Stimulated activated CD4-positive, alpha-beta T cell treated with anti-CD3 and anti-CD28 coated beads, Interleukin-1b, Interleukin-23, amount 100 ng/mL, for 1 hour (primary cell): ENCODE measurements at places on chromosomes 12 and 14.

DNA sequence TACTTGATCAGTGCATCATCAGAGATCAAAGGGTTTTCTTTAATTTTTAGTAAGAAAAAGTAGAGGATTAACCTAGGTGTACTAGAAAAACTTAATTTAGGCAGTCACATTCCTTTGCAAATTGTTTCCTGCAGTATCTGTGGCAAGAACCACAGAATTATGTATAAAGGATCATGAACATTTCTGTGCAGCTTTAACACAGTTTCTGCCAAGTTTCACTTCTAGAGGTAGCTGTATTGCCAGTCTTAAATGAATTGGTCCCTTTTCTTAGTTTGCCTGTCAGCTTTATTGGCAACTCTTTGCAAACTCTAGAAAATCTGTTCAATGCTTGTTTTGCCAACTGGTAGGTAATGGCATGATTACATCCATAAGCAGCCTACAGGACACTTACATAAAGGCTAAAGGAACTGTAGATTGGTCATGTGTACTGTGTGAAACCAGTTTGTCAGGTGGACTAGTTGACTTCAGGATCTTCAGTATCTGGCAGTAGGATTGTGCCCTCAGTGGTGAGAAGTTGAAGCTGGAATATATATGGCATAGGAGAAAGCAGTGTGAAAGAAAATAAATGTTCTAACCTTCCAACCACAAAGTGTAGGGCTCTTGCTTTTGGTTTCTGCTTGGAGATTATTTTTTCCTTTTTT, 75.9 kb downstream of the TTLL5 start:
- no peak for DNase-seq

DNA sequence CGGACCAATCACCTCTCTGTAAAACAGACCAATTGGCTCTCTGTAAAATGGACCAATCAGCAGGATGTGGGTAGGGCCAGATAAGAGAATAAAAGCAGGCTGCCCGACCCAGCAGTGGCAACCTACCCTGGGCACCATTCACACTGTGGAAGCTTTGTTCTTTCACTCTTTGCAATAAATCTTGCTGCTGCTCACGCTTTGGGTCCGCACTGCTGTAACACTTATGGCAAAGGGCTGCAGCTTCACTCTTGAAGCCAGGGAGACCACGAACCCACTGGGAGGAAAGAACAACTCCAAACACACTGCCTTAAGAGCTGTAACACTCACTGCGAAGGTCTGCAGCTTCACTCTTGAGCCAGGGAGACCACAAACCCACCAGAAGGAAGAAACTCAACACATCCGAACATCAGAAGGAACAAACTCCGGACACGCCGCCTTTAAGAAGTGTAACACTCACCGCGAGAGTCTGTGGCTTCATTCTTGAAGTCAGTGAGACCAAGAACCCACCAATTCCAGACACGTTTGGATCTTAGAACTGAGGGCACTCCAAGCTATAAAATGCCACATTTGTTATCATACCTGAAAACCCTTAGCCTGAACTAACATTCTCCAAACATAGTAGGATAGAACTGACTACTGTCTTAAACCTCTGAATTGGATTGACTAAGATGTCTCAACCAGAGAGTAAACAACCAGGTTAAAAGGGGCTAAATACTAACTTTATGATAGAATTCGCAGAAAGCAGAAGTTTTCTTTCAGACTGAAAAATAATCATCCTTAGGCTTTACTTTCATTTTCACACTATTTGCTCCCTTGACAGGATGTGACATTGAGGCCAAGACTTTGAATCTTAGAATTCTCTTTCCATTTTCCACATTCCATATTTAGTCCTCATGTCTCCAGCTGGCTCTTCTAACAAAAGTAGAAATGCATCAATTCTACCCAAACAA, 33.6 kb downstream of the CDKL1 start:
- no peak for DNase-seq

DNA sequence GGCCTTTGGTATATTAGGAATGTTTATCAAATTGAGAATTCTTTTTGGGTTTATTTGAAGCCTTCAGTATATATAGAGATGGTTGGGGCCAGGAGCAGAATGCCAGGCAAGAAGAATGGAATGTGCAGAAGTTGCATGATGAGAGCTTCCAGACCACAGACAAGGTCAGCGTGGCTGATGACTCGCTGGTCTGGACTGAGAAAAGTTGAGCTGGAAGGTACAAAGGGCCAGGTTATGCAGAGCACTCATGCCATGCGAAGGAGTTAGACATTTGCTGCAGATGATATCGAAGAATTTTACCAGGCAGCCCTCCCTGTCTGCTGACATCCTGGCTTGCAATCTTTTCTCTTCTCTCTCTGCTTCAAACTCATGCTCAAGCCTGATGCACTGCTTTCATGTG, 196.2 kb upstream of the ARHGAP5 start:
- DNase-seq: no peak

- no peak for DNase-seq
Measured at GRCh38 chr14:68463299-68463698, 329.6 kb downstream of the ZFP36L1 start.

DNA sequence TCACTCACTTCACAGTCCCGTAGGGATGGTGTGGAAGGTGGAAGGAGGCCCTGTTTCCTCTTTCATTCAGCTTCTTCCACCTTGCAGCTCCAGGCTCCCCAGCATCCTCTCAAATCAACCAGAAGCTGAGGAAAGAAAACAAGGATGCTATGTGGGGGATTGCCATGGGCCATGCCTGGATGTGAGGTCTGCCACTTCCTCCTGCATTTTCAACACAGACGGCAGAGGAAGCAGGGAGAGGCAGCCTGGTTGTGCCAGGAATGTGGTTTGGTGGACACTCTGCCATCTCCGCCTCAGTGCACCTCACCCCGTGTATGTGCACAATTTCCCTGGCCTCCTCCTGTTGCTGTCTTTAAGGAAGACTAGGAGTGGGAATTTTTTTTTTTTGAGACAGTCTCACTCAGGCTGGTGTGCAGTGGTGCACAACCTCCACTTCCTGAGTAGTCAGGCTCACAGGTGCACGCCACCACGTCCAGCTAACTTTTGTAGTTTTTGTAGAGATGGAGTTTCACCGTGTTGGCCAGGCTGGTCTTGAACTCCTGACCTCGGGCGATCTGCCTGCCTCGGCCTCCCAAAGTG, 99.2 kb downstream of the SLC15A4 start:
- DNase-seq: no peak

- no peak for DNase-seq
Measured at GRCh38 chr14:85293612-85294234, 236.2 kb upstream of the FLRT2 start.

- DNase-seq: no peak
Measured at GRCh38 chr12:56684745-56685359, 3.2 kb downstream of the PTGES3 start.

GRCh38 chr14:32724867-32725471, 213.7 kb upstream of the NPAS3 start:
- DNase-seq: no peak

DNA sequence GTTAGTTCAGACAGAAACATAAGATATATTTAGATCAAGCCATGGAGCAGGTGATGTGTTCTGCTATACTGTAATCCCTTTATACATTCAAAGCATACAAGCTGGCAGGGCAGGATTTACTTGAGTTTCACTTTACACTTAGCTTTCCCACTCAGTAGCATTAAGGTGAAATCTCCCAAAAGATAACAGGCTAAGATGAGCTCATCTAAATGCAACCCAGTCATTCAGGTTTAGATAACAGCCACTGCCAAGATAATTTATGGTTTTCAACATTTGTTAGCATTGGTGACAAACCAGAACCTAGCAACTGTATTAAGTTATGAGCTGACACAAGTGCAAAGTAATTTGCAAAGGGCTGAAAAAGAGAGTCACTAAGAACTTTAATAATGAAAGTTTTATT, 925.1 kb upstream of the ATXN7L3B start:
- no peak for DNase-seq

DNA sequence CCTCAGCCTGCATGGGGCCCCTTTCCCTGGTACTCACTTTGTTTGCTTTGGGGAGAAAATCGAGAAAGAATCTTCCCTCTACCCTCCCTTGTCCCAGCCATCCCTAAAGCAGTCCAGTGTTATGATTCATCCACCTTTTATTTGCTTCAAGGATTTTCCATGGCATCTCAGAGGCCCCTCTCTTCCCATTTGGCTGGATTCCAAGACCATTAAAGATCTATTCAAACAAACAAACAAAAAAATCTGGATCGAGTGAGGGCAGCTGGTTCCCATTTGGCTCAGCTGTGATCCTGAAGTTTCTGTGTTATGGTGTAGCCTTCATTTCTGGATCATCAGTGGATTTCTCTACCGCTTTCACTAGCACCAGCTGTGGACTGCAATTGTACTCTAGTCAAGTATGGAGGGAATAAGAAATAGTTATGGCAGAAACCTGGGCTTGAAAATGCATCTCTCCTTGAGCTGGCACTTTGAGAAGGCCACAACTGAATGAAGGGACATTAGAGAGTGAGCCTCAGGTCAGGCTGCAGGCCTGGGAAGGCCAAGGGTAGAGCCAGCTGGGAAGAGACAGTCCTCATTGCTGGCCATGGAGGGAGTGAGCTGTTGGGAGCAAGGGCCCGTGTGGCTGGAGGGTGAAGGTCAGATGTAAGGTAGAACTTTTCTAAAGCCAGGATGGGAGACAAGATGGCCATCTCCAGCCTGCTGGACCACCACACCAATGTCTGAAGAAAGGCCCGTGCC, 13.7 kb downstream of the KRT71 start:
- DNase-seq: no peak

DNA sequence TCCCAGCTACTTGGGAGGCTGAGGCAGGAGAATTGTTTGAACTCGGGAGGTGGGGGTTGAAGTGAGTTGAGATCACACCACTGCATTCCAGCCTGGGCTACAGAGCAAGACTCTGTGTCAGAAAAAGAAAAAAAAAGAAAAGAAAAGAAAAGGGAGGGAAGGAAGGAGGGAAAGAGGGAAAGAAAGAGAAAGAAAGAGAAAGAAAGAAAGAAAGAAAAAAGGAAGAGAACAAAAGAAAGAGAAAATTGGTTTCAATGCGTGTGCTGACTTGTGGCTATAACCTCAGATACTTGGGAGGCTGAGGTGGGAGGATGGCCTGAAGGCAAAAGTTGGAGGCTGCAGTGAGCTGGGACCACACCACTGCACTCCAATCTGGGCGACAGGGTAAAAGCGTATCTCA, 128.4 kb upstream of the TBX3 start:
- no peak for DNase-seq
